NB4 (cell line): ENCODE measurements at places on chromosomes 2 and 18.

- peak; percentile 32 for DNase-seq
Measured at GRCh38 chr2:150548527-150548926, 61.1 kb upstream of the RND3 start.

DNA sequence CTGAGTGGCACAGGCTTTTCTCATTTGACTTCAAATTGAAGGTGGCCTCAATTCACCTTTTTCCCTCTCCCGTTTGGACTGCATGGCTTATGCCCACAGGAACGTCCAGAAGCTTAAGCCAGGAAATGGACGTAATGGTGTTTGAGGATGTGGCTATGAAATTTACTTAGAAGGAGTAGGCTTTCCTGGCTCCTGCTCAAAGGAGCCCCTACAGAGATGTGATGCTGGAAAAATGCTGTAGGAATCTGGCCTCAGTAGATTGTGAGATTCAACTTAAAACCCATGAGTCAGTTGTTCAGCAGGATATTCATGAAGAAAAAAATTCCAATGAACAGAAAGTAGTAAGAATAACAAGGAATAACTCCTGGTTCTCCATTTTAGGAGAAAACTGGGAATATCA, 129.0 kb downstream of the ICOS start:
- DNase-seq: no peak

DNA sequence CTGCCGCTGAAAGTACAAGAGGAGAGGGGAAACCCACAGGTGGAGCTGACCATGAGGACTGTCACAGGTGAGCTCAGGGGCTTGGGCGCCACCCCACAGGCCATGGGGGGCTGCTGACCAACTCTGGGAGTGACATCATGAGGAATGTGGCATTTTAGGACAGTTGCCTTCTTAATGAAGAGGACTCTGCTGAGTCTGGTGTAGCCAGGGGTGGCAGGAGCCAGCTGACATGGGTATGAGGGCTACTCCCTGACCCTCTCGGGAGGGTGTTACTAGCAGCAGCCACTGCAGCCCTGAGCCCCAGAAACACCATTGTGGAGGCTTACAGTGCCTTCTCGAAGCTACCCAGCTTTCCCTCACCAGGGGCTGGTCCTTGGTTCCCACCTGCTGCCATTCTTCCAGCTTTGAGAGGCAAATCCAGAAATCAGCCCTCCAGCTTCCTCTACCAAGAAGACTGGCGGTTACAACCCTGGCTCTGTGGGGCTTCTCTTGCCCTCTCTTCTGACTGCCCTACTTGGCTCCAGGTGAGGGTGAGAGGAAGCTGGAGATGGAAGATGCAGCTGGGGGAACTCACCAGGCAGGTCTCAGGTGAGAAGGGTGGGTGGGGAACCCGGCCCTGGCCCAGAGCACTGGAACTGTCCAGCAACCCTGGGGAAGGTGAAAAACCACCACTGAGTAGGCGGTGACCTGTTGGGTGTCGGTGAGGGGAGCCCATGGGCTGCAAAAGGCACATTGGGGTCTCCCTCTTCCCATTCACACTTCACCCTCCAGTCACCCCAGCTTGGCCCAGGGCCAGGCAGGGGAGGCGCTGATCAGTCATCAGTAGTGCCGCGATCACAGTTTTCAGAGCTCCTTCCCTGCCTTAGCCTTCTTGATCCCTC, 98.5 kb downstream of the MCFD2 start:
- DNase-seq: no peak

GRCh38 chr2:234880551-234881211, 71.1 kb upstream of the SH3BP4 start:
- DNase-seq: no peak

GRCh38 chr18:72995558-72995957, 127.8 kb upstream of the NETO1 start:
- DNase-seq: no peak

DNA sequence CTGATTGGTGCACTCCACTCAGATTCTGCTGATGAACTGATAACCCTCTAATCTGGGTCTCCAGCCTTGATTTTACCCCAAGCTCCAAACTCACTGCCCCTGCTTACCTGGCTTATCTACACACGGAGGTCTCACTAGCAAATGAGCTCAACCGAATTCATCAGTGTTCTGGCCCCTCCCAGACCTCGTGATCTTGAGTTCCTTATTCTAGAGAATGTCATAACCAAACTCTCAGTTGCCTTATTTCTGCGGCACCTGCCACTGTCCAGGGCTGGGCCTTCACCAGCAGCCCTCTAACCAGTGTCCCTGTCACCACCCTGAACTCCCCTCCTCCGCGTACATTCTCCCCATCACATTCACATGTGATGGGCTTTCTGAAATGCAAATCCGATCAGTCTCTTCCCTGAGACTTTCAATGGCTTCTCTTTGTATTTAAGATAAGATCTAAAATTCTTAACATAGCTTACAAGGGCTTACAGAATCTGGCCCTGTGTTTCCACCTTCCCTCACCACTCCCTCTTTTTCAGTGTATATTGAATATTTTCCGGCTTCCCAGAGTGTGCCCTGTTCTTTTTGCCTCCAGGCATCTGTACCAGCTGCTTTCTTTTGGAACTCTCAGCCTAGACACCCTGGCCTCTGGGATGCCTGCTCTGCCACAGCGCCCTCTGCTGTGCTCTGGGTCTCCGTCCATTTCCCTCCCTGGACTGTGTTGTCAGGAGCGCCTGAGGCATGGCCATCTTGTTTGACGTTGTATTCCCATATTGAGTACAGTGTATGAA, 31.1 kb downstream of the NAB1 start:
- DNase-seq: peak; percentile 61

DNA sequence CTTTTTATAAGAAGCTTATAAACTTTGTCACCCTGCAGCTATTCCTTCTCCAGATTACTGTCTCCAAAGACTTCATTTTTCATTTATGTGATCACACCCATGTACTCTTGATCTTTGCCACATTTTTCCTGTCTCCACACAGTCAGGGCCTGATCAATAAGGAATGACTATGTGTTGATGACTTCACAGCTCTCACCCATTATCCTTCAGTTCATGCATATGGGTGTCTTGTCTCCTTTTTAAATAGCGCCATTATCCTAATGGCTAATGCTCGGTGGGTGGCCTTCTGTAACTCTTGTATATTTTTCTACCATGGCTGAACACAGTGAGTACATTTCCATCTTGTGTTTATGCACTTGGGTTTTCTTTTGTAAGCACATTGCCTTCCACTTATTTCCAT, 335.7 kb upstream of the NRP2 start:
- no peak for DNase-seq

DNA sequence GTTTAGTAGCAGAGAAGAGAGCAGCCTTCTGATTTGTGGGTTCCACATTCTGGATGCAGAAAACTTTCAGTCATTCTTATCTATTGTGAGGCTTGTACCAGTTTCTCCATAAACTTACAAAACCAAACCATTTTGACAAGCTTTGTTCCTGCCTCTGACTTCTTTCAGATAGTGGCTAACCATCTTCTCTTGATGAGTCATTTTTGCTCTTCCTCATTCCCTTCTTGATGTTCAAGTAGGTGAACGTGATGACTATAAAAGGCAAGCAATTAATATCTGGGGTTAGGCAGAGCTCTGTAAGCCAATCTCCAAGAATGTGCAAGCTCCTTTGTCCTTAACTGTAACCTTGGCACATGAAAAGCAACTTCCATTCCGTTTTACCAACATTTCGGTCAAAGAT, 2083.1 kb upstream of the PIK3C3 start:
- DNase-seq: peak; percentile 8

- no peak for DNase-seq
Measured at GRCh38 chr2:47225061-47225783, 70.1 kb upstream of the STPG4 start.

DNA sequence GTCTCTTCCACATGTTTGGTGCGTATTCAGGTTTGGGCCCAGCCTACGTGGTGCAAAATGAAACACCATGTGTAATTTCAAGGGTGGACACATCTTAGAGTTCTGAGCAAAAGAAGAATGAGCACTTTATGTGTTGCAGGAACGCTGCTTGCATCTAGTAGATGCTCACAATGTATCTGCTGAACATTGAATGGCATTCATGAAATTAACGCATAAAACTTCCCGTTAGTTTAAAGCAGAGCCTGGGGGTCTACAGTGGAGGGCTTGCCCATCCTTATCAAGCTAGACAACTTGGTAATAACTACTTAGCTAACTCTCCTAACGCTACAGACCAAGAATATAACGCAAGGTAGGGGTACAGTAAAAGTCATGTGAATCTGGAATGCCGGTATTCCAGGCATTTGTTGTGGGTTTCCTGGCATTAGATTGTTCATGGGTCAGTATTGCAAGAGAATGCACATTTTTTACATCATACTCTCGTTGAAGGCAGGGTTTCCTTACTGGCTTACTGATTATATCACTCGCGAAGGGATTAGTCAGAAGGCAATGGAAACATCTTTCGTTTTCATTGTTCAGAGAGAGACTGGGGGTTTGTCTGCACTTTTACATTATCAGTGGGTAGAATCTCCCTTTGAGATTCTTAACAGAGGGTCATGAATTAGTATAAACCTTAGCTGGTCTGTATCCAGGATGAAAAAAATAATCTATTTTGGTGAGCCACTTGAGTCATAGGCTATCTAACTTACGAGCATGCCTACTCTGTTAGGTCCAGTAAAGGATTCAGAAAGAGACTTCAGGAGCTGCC, 229.5 kb upstream of the EPAS1 start:
- DNase-seq: no peak

GRCh38 chr18:9428301-9428706, 47.0 kb upstream of the RALBP1 start:
- DNase-seq: no peak

- peak; percentile 31 for DNase-seq
Measured at GRCh38 chr2:216015722-216016464, 2.5 kb upstream of the MREG start.

DNA sequence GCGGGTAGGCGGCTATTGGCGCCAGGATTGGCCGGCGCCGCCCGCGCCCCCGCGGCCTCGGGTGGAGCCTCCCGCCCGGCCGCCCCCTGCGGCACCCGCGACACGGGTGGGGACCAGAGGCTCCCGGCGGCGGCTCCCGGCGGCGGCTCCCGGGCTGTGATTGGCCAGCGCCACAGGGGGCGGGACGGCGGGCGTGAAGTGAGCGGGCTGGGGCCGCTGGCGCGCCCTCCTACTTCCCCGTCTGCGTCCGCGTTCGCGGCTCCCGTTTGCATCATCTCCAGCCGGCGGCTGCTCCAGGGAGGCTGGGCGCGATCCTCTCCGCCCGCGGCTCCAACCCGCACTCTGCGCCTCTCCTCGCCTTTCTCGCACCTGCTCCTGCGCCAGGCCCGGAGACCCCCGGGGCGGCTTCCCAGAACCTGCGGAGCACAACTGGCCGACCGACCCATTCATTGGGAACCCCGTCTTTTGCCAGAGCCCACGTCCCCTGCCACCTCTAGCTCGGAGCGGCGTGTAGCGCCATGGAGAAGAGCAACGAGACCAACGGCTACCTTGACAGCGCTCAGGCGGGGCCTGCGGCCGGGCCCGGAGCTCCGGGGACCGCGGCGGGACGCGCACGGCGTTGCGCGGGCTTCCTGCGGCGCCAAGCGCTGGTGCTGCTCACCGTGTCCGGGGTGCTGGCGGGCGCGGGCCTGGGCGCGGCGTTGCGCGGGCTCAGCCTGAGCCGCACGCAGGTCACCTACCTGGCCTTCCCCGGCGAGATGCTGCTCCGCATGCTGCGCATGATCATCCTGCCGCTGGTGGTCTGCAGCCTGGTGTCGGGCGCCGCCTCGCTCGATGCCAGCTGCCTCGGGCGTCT, at the start of gene SLC1A4:
TSS of gene SLC1A4 (plus strand) at position 274 of the 856 bp plus-strand sequence. CDS start at position 519, 245 bp downstream.
- DNase-seq: peak; percentile 95

DNA sequence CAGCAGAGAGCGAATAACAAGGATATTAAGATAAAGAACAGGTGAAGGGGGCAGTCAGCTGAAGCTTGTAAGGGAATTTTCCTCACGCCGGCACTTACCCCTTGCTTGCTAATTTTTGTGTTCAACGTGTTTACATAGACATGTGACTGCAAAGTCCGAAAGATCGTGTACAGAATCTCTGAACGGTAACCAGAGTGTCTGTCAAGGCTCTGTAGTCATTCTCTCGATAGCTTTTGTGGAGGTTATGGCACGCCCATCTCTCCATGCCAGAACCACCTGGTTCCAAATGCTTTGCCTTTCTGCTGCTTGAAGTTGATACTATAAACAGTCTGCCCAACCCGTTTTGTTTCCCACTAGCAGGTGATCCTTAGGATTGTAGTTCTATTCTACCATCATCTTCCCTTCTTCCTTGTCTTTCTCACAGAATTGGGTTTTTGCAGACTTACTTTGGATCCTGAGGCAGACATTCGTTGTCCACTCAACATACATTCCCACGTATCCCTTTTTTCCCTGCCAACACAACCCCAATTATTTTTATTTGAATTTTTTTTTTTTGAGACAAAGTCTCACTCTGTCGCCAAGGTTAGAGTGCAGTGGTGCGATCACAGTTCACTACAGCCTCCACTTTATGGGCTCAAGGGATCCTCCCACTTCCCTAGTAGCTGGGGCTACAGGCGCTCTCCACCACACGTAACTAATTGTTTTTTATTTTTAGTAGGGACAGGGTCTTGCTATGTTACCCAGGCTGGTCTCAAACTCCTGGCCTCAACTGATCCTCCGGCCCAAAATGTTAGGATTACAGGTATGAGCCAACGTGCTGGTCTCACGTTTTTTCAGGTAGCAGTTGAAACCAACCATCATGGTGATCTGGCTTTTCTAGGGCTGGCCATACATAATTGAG, 1.3 kb upstream of the USP34 start:
- DNase-seq: peak; percentile 50

- DNase-seq: no peak
Measured at GRCh38 chr18:49183921-49184320, 233.2 kb upstream of the SMAD7 start.

- DNase-seq: peak; percentile 43
Measured at GRCh38 chr2:209380293-209380692, 43.6 kb upstream of the MAP2 start.

- DNase-seq: no peak
Measured at GRCh38 chr2:65067806-65068553, 11.8 kb downstream of the CEP68 start.

- DNase-seq: no peak
Measured at GRCh38 chr2:234366891-234367290, 130.0 kb downstream of the ARL4C start.

DNA sequence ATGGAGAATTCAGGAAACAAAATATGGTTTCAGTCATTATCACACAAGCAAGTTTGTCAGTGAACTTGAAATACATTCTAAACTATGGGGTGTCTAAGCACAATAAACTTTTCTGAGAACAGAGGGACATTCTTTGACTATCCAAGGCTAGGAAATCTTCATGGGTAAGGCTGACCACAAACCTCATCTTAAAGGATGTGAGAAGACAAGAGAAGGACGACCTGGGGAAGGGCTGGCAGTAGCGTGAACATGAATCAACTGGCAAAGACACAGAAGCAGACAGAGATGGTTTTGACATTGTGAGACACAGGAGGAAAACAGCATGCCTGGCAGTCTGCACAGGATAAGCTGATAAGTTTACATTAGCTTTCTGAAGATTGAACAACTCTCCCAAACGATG, 752.4 kb upstream of the SLC8A1 start:
- DNase-seq: no peak
